Dermis blood vessel endothelial cell (primary cell): ENCODE measurements at places on chromosomes 12 and 14. TPM values are rescaled to one million over a fixed set of nuclear protein-coding genes. Genes with fewer than 3 reads are reported as not detected.

Gene ZFYVE1
- total RNA-seq: 21.3 and 22.4 TPM in 2 replicates

Gene ARG2
- 39.5 and 61.5 TPM in 2 replicates for total RNA-seq

Gene MYH6
- total RNA-seq: not detected in 2 replicates

Gene SIX1
- total RNA-seq: 0.17 TPM in 1 of 2 replicates, not detected in the other

Gene HHIPL1
- 1.7 and 4.1 TPM in 2 replicates for total RNA-seq

Gene REP15
- total RNA-seq: 7.0 and 10.9 TPM in 2 replicates

Gene SYNDIG1L
- not detected in 2 replicates for total RNA-seq

Gene FITM1
- total RNA-seq: 0.42 and 0.51 TPM in 2 replicates

Gene IAPP
- not detected in 2 replicates for total RNA-seq

Gene CEP170B
- total RNA-seq: 9.0 and 12.3 TPM in 2 replicates

Gene RFX4
- total RNA-seq: not detected in 2 replicates

Gene INHBE
- total RNA-seq: not detected in 2 replicates

Gene KCNMB4
- 0.34 and 0.42 TPM in 2 replicates for total RNA-seq

Gene KRT74
- not detected in 2 replicates for total RNA-seq

Gene FOXN4
- not detected in 2 replicates for total RNA-seq

Gene OAS1
- total RNA-seq: 13.6 and 30.7 TPM in 2 replicates

Gene CISTR
- total RNA-seq: not detected in 2 replicates

Gene DERA
- total RNA-seq: 62.0 and 69.4 TPM in 2 replicates

Gene RAB5B
- total RNA-seq: 44.8 and 67.1 TPM in 2 replicates

Gene AQP6
- total RNA-seq: 0.05 TPM in 1 of 2 replicates, not detected in the other

Gene SERPINA1
- total RNA-seq: 0.23 and 0.51 TPM in 2 replicates

Gene OR6C70
- not detected in 2 replicates for total RNA-seq

Gene CLECL1
- total RNA-seq: not detected in 2 replicates

Gene CARMIL3
- 0.05 TPM in 1 of 2 replicates, not detected in the other for total RNA-seq

Gene AKAP6
- 0.51 and 0.79 TPM in 2 replicates for total RNA-seq

Gene PIK3C2G
- 1.0 and 3.0 TPM in 2 replicates for total RNA-seq

Gene CGRRF1
- total RNA-seq: 13.2 and 20.8 TPM in 2 replicates

Gene SLC7A8
- 0.09 TPM in 1 of 2 replicates, not detected in the other for total RNA-seq

Gene MDP1
- 5.9 and 23.7 TPM in 2 replicates for total RNA-seq

Gene DYRK2
- 11.3 and 12.8 TPM in 2 replicates for total RNA-seq

Gene ADAM20
- 0.37 and 1.5 TPM in 2 replicates for total RNA-seq

Gene TCTN2
- total RNA-seq: 6.5 and 8.0 TPM in 2 replicates

Gene LUM
- under 0.01 and 0.65 TPM in 2 replicates for total RNA-seq

Gene CACNA2D4
- 0.17 and 0.33 TPM in 2 replicates for total RNA-seq

Gene NINJ2
- 1.2 and 4.8 TPM in 2 replicates for total RNA-seq

Gene ITGB7
- total RNA-seq: 0.19 and 0.34 TPM in 2 replicates

Gene COCH
- total RNA-seq: 1.2 and 1.9 TPM in 2 replicates

Gene BCL11B
- under 0.01 and 0.05 TPM in 2 replicates for total RNA-seq

Gene CMA1
- not detected in 2 replicates for total RNA-seq

Gene CD27
- total RNA-seq: not detected in 2 replicates

Gene ADAMTS20
- not detected in 2 replicates for total RNA-seq

Gene AKAP5
- total RNA-seq: 0.47 and 0.68 TPM in 2 replicates

Gene CDCA3
- total RNA-seq: 5.6 and 24.0 TPM in 2 replicates

Gene ALX1
- total RNA-seq: not detected in 2 replicates

Gene PTCSC3
- not detected in 2 replicates for total RNA-seq

Gene CEBPE
- total RNA-seq: not detected in 2 replicates

Gene SMIM41
- total RNA-seq: not detected in 2 replicates

Gene DEGS2
- 0.68 and 2.0 TPM in 2 replicates for total RNA-seq

Gene PGF
- total RNA-seq: 126 and 252 TPM in 2 replicates

Gene TMEM179
- not detected in 2 replicates for total RNA-seq

Gene KRT80
- 0.17 and 1.2 TPM in 2 replicates for total RNA-seq

Gene SLC22A17
- 0.84 and 3.7 TPM in 2 replicates for total RNA-seq

Gene GPR137C
- 1.4 and 2.2 TPM in 2 replicates for total RNA-seq

Gene DGLUCY
- 59.0 and 81.5 TPM in 2 replicates for total RNA-seq

Gene NTS
- 6.1 and 18.3 TPM in 2 replicates for total RNA-seq
